ENCODE measurements at places on chromosomes 3 and 15.

GRCh38 chr15:81023483-81024264 lies 23.0 kb downstream of the TLNRD1 start:
- no peak for DNase-seq

DNA sequence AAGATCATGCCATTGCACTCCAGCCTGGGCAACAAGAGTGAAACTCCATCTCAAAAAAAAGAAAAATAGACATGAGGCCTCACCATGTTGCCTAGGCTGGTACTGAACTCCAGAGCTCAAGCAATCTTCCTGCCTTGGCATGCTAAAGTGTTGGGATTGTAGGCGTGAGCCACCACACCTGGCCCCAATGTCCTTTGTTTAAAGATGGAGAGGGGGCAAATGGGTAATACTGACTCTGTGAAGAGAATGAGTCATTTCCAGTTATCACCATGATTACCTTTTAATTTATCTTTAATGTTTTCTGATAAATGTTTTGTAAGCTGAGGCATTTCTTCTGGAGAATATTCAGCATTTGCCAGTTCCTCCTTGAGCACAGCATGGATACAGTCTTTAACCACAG lies 2.2 kb downstream of the DYNLT2B start:
- no peak for DNase-seq

DNA sequence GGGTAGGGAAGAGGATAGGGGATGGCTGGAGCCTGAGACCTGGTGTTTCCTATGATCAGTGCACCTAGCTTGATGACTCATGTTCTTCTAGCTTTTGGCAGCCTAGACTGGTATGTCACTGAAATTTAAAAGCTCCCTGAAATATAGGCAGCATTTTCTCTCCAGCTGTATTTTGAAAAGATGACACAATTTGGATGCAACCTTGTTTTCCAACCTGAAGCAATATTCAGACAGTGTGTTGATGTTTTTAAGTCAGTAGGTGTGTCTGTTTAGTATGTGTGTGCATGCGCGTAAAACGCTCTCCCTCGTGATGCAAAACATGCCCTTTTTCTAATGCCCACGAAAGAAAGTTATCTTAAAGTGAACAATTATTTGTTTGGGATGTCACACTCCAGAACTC lies 58.5 kb downstream of the RPL22L1 start:
- no peak for DNase-seq

DNA sequence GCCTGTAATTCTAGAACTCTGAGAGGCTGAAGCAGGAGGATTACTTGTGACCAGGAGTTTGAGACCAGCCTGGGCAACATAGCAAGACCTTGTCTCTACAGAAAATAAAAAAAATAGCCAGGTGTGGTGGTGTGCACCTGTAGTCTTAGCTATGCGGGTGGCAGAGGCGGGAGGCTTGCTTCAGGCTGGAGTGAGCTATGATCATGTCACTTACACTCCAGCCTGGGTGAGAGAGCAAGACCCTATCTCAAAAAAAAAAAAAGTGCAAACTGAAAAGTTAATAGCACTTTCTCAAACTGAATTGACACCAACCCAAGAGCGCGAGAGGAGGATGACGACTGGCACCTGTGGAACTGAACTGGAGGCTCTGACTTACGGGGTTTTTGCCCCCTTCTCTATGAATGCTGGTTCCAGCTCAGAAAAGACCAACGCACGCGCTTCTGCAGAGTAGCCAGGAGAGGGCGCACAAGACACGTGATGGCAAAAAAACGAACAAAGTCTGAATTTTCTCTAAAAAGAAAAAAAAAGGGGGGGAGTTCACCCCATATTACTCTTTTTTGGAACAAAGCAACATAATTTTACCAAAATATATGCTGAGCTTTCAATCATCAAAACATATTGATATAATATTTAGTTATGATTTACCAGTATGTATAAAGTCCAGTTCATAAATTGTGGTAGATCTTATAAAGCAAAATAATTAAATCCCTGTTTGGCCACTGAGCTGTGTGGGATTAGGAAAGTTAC lies 23.7 kb downstream of the CFAP92 start:
- DNase-seq: no peak

- no peak for DNase-seq
Observed at GRCh38 chr3:73608456-73609314, 16.1 kb downstream of the PDZRN3 start.

DNA sequence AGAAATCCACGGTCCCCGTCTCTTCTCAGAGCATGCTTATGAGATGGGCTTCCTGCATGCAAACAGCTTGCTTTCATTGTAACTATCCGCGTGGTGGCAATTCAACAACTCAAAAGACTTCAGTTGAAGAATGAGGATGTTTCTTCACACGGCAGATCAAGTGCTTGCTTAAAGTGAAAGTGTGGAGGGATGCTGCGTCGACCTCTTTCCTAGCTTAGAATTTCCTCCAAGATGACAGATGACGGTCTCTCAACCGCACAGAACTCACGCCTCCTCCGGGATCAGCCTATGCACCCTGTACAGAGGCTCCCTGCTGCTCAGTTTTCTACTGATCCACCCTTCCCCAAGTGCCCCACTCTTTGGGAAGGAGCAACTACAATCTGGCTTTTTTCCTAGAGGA lies 47.8 kb downstream of the PCSK6 start:
- DNase-seq: no peak
